ENCODE measurements at places on chromosomes 6 and 20. TPM values are rescaled to one million over a fixed set of nuclear protein-coding genes. Genes with fewer than 3 reads are reported as not detected.
A peak's percentile ranks its signal among the peaks of the same experiment; 100 is the strongest.

The SUMO4 gene
- total RNA-seq = 1.8 TPM

The DPPA5 gene
- total RNA-seq = not detected

The FAM162B gene
- total RNA-seq = 2.5 TPM

The TUBB2B gene
- 665 TPM for total RNA-seq

DNA sequence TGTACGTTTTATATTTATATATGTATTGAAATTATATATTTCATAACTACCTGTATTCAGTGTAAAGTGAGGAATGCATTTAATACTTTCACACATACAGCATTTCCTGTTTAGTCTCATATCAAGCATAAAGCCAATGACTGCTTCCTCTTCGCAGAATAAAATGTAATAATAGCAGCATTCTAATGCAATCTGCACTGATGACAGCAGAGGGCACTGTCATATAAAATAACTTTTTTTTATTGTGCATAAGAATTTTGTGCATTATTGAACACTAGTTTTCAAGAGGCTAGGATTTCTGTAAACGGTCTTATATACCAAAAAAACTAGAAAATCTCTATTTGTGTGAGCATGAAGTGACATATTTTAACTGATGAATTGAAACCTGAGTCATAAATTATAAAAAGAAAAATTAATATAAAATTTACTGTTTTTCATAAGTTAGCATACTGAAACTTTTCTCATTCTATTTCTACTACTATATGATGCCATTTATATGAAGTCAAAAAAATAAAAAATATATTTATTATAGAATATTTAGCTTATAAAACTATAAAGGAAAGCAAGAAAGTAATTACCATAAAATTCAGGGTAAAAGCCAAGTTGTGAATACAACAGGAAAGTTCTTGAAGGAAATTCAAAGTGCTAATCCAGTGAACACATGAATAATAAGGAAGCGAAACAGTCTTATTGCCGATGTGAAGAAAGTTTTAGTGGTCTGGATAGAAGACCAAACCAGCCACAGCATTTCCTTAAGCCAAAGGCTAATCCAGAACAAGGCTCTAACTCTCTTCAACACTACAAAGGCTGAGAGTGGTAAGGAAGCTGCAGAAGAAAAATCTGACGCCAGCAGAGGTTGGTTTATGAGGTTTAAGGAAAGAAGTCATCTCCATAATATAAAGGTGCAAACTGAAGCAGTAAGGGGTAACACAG lies 36.3 kb downstream of the RNF146 start:
- DNase-seq = no peak
- H3K4me3 ChIP-seq = no peak overlapping the region
- H3K36me3 ChIP-seq = peaks cover 40% of the 10 kb centered on the region
- H3K27ac ChIP-seq = peak overlapping the region; percentile 27

DNA sequence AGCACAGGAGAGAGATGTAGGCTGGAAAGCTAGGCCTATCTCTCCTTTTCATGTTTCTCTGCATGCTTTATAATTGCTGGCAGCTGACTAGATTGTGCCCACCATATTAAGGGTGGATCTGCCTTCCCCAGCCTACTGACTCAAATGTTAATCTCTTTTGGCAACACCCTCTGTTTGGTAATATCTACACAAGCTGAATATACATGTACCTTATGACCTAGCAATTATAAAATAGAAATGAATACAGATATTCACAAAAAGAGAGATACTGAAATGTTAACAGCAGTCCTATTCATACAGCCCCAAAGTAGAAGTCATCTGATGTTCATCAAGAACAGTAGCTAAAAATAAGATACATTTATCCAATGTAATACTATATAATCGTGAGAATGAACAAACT lies 429.6 kb downstream of the EPM2A start:
- no peak overlapping the region for H3K27ac ChIP-seq
- no peaks in the 10 kb centered on the region for H3K4me1 ChIP-seq
- no peaks in the 10 kb centered on the region for H3K27me3 ChIP-seq
- H3K4me3 ChIP-seq = no peak overlapping the region

DNA sequence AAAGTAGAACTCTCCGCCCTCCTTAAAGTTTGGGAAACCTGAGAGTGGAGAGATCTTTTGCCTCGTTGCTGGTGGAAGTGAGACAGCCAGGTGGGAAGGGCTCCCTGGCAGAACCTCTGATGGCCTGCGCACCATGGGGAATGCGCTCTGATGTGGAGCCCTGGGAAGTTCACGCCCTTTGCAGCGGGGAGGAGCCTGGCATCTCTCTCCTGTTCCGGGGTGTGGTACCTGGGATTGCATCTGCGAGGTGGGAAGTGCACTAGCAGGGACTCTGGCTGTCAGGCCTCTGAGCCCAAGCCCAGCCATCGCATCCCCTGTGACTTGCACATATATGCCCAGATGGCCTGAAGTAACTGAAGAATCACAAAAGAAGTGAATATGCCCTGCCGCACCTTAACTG lies 159.8 kb downstream of the AKAP7 start:
- peaks cover 2% of the 10 kb centered on the region for H3K27me3 ChIP-seq
- H3K36me3 ChIP-seq = no peaks in the 10 kb centered on the region
- peaks cover 23% of the 10 kb centered on the region for H3K4me1 ChIP-seq
- no peak overlapping the region for H3K4me3 ChIP-seq

GRCh38 chr6:80543598-80544222 lies 437.2 kb downstream of the BCKDHB start:
- no peak overlapping the region for H3K4me3 ChIP-seq
- H3K27ac ChIP-seq = no peak overlapping the region

GRCh38 chr6:56863366-56863765 lies 91.5 kb upstream of the BEND6 start:
- no peak overlapping the region for H3K27ac ChIP-seq
- H3K27me3 ChIP-seq = no peaks in the 10 kb centered on the region
- no peaks in the 10 kb centered on the region for H3K36me3 ChIP-seq
- peaks cover 8% of the 10 kb centered on the region for H3K4me1 ChIP-seq

DNA sequence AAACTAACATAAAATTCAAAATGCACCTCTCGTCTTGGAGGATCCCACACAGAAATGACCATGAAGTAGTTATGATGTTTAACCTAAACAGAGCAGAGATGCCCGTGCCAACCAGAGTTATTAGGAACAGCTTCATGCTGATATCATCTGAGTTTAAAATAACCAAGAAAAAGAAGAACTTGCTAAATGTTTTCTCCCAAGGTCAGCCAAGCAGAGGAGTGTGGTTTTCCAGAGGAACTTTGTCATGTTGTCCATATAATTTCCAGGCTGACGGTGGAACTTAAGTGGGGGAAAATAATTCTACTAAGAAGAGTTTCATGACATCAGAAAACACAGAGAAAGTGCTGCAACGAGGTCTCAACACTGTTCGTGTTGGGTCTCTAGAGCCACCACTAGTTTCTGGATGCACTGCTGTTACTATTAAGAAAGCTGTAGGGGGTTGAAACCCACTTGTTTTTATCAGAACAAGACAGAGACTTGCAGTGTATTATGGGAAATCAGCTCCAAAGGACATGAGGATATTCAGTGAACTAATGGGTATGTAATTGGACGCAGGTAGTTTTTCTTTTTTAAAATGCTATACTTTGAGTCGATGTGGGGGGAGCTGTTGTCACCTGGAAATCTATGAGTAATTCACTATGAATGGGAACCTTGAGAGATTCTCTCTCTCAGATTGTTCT lies 5.2 kb downstream of the AGPAT4 start:
- H3K36me3 ChIP-seq = peaks cover 19% of the 10 kb centered on the region
- H3K27me3 ChIP-seq = no peaks in the 10 kb centered on the region

- no peak overlapping the region for H3K27ac ChIP-seq
- H3K36me3 ChIP-seq = no peaks in the 10 kb centered on the region
- H3K4me3 ChIP-seq = no peak overlapping the region
- no peaks in the 10 kb centered on the region for H3K27me3 ChIP-seq
- H3K4me1 ChIP-seq = no peaks in the 10 kb centered on the region
Observed at GRCh38 chr6:62345446-62345845, 59.4 kb upstream of the KHDRBS2 start.
